Left renal cortex interstitium (tissue), 4 donors: ENCODE measurements at places on chromosomes 6 and 20. TPM values are rescaled to one million over a fixed set of nuclear protein-coding genes. Genes with fewer than 3 reads are reported as not detected.

Gene HLA-DMA
- polyA plus RNA-seq, result 19.3 TPM

Gene RHAG
- 1.5 TPM for polyA plus RNA-seq

Gene PLCB4
- 15.1 TPM for polyA plus RNA-seq

Gene BFSP1
- polyA plus RNA-seq, result 3.5 TPM

Gene AVP
- 0.63 TPM for polyA plus RNA-seq

Gene SASH1
- 26.8 TPM for polyA plus RNA-seq

Gene HIVEP1
- polyA plus RNA-seq, result 23.5 TPM

Gene MRPS10
- polyA plus RNA-seq, result 32.6 TPM

Gene PCK1
- polyA plus RNA-seq, result 18.8 TPM

Gene PRDM13
- polyA plus RNA-seq, result not detected

Gene FAM209B
- not detected for polyA plus RNA-seq

Gene POFUT1
- 50.1 TPM for polyA plus RNA-seq

Gene BACH2
- 9.5 TPM for polyA plus RNA-seq

Gene DEFB127
- not detected for polyA plus RNA-seq
